NCI-H2081 treated with DMSO at 0.1 percent for 48 hours (cell line): ENCODE measurements at places on chromosomes 1 and 21.

DNA sequence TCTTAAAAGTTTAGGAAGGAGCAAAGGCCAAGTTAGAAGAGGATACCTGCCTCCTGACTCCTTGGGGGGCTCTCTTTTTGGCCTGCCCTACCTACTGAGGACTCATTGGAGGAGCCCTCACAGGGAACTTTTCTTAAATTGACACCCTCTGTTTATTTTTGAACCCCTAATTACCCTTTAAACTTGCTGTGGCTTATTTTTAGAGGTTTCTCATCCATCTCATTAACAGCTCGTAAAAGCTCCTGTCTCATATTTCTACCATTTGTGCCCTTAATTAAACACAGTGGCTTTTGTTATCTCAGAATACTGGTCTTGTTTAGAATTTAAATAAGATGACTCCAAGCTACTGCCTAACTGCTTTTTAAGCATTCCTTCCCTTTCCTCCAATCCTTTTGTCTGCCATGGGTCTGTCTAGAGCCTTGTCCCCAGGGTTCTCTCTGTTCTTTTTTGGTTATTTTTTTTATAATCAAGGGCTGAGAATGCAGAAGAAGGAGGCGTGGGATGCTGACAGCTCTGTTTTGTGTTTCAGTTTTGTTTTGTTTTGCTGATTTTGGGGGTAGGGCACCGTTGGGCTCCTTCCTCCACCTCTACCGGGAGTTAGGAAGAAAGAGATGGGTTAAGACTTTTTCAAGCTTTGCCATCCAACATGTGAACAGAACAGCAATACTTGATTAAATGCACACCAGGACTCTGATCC is 78.0 kb downstream of the SYT6 start:
- DNase-seq = no peak

DNA sequence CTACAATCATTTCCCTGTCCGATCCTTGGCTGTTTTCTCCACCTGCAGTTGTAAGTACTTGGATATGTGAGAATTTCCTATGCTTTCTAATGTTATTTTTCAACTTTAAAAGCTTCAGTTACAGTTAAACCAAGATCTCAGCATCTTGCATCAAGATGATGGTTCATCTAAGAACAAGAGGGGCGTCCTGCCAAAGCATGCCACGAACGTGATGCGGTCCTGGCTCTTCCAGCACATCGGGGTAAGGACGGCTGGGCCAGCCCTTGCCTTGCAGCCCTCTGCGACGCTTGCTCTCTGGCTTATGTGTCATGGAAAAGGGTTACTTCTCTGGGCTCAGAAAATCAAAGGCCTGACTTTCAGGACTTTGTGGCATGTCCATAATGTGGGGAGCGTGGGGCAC is 46.8 kb downstream of the PKNOX1 start:
- no peak for DNase-seq

GRCh38 chr1:24996983-24997893 is 67.2 kb upstream of the RUNX3 start:
- no peak for DNase-seq

DNA sequence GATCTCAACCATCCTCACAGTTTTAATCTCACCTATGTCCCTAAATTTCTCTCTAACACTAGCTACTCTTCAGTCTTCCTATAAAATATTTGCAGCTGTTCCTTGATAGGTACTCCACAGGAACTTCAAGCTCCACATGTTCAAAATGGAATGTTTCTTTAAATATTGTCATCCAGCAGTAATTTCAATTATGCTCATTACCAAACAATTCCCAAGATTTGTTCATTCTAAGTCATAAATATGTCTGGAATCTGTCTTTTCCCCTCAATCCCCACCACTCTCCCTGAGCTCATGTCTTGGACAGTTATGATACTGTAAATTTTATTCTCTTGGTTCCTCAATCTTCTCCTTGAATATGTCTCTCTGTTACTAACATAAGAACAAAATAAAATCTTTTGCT is 214.4 kb downstream of the NRIP1 start:
- DNase-seq = no peak

DNA sequence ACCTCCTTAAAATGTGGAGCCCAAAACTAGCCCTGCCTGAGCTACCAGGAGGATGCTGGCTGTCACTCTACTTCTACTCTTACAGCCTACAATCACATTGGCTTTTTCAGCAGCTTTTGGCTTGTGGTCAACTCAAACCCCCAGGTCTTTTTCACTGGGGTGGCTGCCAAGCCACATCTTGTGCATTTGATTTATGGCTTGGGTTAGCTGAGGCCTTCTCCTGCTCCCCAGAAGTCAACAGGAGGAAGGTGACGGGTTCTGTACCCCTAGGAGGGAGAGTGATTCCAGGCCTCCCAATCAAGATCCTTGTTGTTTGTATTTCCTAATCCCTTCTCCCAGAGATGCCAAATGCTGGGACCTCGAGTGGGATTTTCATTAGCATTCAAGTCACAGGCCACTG is 124.3 kb downstream of the LACTBL1 start:
- no peak for DNase-seq

DNA sequence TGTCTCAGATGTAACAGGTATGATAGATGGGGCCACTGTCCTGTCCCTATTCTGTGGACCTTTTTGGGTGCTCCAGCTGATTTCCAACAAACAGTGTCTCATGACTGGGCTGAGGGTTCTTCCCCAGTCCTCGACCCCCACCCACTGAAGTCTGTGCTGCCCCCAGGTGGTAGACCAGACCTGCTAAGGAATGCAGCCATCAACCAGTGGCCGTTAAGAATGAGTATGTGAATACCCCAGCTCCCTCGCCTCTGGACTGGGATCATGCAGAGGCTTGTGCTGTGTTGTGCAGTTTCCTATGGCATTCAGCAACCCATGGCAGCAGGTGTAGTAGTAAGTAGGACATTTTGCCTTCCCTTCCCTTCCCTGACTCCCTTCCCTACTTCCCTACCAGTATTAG is 183.1 kb upstream of the KAZN start:
- DNase-seq = no peak

GRCh38 chr21:35234725-35235124 is 185.6 kb upstream of the RUNX1 start:
- no peak for DNase-seq

GRCh38 chr21:22356663-22357062 is 1358.5 kb downstream of the NCAM2 start:
- DNase-seq = no peak

- no peak for DNase-seq
Measured at GRCh38 chr1:35046730-35047129, 15.0 kb upstream of the ZMYM6 start.

- DNase-seq = no peak
Measured at GRCh38 chr1:45621501-45621836, 2.4 kb downstream of the CCDC17 start.

DNA sequence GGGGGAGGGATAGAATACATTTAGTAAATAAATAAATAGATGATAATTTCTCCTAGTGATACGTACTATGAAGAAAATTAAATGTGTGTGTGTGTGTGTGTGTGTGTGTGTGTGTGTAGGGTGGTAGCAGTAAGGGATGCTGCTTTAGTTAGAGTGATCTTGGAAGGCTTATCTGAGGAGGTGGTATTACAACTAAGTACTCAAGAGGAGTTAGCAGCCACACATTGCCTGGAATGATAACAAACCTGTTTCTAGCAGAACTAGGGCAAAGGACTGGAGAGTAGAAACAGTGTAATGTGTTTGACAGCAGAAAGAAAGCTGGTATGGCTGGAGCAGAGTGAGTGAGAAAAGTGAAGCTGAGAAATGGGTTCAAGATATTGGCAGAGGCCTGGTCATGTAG is 58.3 kb upstream of the FASLG start:
- no peak for DNase-seq

DNA sequence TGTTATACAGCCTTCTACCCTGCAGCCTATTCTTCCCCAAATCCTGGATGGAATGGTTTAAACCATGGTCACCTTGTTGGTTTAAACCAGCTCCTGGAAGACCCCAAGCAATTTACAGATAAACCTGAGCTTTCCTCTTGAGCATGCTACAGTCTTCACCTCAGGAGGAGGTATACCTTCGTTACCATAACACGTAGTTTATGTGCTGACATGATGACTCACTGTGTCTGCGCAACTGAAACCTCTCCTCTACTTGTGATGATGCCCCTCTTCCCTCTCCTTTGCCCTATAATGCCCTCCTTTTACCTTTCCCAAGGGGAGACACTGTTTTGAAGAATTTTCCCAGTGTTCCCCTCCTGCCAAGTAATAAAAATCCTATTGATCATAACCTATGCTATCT is 457.3 kb upstream of the RGS18 start:
- DNase-seq = no peak

DNA sequence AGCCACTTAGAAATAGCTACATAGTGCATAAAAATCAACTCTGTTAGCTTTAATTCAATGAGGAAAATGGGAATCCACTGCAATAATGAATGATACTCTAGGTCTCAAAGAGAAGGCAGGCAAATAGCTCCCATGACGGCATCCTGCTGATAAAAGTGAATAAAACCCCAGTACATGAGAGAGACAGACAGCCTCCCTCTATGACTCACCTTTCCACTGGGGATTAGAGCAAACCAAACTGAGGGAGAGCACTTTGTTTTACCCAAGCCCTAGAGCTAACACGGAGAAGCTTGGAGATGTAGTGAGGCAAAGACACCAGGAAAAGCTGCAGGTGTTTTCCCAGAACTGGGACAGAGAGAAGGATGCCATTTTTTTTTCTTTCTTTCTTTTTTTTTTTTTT is 621.9 kb downstream of the LRRIQ3 start:
- DNase-seq = no peak

GRCh38 chr1:89633800-89634625 is 1.1 kb downstream of the LRRC8C start:
- no peak for DNase-seq

- no peak for DNase-seq
Measured at GRCh38 chr1:8671306-8671917, 146.0 kb downstream of the RERE start.

DNA sequence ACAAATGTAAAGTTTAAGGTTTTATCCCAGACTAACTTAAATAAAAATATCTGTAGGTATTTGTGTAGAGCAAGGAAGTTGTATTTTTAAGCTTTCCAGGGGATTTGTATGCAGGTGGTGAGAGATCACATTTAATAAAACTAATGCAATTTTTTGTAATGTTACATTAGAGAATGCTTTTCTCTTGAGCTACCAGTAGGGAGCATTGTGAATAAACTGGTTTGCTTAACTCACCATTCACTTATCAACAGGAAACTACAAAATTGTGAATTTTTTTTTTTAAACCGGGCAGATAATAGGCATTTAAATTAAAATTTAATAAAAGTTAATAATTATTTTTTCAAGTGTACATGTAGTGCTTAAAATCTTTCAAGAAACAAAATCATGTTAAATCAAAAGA is 78.6 kb downstream of the IVNS1ABP start:
- DNase-seq = no peak

GRCh38 chr1:53134961-53135734 is 7.3 kb downstream of the SLC1A7 start:
- DNase-seq = no peak

DNA sequence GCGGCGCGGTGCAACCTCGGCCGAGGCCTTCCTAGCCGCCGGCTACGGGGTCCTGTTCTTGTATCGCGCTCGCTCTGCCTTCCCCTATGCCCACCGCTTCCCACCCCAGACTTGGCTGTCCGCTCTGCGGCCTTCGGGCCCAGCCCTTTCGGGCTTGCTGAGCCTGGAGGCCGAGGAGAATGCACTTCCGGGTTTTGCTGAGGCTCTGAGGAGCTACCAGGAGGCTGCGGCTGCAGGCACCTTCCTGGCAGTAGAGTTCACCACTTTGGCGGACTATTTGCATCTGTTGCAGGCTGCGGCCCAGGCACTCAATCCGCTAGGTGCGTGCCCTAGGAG is 379 bp downstream of the PPCS start:
- DNase-seq = no peak

DNA sequence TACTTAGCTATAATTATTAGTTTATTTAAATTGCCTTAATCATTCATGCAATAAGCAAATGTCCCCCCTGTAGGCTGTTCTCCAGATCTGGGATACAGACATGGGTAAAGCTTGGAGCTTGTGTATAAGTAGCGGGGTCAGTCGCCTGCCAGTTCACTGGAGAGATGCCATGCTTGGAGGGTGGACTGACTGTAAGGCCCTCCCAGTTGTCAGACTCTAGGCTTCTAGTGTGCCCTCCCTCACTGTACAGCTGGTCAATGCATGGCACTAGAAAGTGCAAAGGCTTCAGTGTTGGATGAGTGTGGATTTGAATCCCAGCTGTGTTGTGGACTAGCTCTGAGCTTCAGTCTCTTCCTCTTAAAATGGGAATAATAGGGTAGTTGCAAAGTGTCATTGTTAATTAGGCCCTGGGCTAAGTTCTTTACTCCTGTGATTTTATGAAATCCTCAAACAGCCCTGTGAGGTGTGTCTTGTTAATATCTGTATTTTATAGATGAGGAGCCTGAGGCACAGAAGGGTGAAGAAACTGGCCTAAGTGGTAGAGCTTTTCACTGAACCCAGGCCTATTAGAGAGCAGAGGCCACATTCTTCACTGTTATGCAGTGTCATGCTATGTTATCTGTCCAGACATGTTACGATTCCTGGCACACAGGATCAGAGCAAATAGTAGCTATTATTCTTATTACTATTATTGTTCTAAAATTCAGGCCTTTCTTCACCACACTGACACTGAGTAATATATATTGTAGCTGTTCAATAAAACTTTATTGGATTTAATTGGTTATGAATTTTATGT is 85.9 kb downstream of the ROR1 start:
- DNase-seq = no peak

DNA sequence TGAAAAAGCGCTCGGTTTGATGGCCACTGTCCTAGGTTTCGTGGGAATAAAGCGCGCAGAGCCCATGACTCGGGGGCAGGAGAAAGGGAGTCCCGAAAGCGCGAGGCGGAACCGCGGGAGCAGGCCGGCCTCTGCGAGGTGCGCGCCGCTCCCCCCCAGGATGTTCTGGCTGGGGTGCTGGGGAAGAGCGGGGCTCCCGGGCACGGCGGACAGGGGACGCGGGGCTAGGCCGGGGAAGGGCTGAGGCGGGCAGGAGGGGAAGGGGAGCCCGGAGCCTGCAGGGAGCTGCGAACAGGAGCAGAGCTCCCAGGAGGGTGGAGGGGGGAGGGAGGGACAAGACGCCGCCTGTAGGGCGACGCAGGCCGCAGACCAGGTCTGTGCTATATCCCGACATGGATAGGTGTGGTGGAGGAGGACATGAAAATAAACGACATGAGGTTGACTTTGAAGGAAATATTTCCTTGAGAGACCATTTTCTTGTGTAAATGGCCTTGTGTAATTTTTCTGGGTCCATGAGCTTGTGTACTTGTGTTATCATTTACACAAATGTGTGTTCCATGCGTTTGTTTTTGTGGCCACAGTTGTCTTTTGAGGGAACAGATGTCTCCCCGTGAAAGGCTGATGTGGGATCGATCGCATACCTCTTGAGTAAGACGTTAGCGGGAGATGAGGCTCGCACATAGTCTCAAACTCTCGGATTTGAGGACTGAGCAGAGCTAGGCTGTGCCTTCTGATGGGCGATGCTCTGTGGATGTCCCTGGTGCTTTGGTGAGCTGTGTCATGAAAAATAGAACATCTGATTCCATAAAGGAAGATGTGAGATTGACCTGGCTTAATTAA is 1.3 kb downstream of the PCNT start:
- no peak for DNase-seq

GRCh38 chr21:33063907-33064622 is 5.9 kb upstream of the OLIG1 start:
- DNase-seq = no peak
